ENCODE measurements at places on chromosomes 16 and 17.

- DNase-seq: no peak
Measured at GRCh38 chr17:64354396-64354795, 36.3 kb downstream of the PECAM1 start.

GRCh38 chr16:57925310-57925709, 45.6 kb downstream of the CNGB1 start:
- DNase-seq: no peak

GRCh38 chr17:75825149-75825552, 19.1 kb downstream of the UNC13D start:
- no peak for DNase-seq

GRCh38 chr17:47250855-47251254, 2.8 kb upstream of the ITGB3 start:
- DNase-seq: no peak

DNA sequence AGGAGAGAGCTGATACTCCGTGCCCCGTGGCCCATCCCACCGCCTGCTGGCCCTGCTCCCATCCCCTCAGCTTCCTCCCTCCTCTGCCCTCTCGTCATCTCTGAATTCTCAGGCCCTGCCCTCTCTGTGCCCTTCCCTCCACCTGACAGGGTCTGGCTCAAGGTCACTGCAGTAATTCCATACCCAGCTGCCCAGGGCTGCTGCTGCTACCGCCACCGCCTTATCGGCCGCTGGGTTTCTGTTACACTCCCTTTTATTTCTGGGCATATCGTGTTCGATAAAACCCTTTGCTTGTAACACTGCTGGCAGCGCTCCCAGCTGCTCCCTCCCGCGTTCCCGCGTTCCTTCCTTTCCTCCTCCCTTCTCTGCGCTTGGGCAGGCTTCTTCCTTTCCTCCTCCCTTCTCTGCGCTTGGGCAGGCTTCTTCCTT, 1.2 kb downstream of the EPN3 start:
- DNase-seq: no peak

GRCh38 chr16:73177729-73178295, 129.9 kb upstream of the ZFHX3 start:
- no peak for DNase-seq

- DNase-seq: no peak
Measured at GRCh38 chr16:65062736-65063583, 58.9 kb downstream of the CDH11 start.
